ENCODE measurements at places on chromosomes 11 and 22.
A peak's percentile ranks its signal among the peaks of the same experiment; 100 is the strongest.

- DNase-seq = no peak
These were observed 102.7 kb downstream of the LARGE1 start for GRCh38 chr22:33817512-33818127.

- DNase-seq = no peak
These were observed 40.5 kb downstream of the NCAM1 start for GRCh38 chr11:113001709-113002108.

DNA sequence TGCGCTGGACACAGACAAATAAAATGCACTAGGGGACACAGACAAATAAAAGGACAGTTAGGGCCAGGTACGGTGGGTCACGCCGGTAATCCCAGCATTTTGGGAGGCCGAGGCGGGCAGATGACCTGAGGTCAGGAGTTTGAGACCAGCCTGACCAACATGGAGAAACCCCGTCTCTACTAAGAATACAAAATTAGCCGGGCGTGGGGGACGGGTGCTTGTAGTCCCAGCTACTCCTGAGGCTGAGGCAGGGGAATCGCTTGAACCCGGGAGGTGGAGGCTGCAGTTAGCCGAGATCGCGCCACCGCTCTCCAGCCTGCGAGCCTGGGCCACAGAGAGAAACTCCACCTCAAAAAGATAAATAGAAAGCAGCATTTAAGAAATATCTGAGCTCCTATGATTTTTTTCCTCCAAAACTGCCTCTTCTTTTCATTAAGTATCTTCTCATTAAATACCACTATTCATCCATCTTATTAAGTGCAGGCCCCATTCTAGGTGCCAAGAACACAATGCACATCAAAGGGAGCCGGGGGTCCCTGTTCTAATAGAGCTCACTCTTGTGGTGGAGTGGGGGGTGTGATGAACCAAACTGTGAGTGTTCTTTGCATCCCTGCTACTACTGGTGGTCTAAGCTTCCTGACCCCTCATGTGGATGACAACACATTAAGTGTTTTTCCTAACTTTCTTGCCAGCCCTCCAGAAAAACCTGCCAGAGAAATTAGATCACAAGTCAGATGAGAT, 766 bp upstream of the ZNHIT2 start:
- peak; percentile 21 for DNase-seq

DNA sequence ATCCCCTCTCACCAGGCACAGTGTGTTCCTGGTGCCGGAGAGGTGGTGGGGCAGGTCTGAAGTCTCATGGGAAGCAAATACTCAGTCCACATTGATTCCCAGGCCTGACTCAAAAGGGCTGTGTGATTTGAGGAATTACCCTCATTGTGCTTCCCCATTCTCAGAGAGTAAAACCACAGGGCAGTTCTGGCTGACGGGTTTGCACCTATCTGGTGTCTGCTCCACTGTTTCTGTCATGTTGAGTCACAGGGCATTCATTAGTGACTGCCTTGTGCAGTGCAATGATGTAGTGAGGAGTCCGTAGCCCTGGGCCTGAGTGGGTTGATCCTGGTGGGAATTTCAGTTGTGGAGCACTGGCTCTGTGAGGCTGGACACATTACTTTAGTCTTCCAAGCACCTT, 85.2 kb upstream of the ARHGAP20 start:
- DNase-seq = no peak

- no peak for DNase-seq
These were observed 314 bp downstream of the RIC8A start for GRCh38 chr11:207863-208180.

DNA sequence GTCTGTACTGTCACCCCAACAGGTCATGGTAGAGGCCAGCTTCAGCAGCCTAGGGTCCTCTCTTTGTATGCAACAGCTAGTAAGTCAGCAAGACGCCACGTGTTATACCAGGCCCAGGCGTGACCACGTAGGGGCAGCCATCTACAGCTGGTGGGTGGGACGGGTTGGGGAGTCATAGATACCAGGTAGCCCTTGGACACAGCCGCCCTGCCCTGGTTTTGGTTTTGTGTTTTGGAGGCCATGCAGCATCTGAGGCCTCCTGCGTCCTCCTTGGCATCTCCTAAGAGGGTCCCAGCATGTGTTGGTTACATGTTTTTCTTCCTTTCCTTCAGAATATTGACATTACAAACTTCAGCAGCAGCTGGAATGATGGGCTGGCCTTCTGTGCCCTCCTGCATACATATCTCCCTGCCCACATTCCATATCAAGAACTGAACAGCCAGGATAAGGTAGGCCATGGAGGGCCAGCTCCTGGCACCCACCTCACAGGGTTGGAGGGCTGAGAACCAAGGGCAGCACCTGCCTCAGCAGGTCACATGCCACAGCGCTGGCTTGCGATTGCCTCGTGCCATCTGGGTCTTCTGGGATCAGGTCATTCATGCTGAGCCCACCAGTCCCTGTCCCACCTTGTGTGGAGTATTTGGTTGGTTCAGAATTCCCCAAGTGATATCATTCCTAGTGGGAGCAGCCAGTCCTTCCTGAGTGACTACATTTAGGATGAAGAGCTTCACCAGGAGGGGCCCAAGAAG, 16.0 kb upstream of the ADORA2A start:
- no peak for DNase-seq

DNA sequence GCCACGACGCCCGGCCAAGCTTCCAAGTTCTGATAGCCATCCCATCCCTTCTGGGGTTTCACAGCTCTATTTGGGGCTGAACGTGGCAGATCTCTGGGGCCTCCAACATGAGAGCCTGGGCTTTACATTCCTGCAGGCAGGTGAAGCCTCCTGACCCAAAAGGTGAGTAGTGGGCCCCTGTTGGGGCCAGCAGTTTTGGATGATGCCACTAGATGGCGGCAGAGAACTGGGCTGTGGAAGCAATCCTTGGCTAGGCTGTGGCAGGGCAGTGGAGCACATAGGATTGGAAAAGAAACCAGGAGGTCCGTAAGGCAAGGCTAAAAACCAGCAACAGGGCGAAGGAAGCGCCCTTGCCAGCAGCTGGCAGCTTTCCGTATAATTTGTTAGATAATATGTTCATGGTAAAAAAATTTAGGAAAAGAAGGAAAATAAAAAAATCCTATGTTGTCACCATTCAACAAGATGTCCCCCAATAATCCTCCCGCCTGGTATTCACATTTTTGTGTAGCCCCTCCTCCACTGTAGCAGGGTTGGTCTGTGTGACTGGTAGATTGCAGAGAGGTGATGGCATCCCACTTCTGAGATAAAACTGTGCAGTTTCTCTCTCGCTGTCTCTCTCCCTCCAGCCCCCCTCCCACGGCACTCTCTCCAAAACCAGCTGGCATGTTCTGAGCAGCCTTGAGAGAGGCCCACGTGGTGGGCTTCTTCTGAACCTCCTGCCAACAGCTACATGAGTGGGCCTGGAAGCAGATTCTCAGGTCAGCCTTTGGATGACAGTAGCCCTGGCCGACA, 43.6 kb upstream of the OR4B1 start:
- DNase-seq = peak; percentile 84

DNA sequence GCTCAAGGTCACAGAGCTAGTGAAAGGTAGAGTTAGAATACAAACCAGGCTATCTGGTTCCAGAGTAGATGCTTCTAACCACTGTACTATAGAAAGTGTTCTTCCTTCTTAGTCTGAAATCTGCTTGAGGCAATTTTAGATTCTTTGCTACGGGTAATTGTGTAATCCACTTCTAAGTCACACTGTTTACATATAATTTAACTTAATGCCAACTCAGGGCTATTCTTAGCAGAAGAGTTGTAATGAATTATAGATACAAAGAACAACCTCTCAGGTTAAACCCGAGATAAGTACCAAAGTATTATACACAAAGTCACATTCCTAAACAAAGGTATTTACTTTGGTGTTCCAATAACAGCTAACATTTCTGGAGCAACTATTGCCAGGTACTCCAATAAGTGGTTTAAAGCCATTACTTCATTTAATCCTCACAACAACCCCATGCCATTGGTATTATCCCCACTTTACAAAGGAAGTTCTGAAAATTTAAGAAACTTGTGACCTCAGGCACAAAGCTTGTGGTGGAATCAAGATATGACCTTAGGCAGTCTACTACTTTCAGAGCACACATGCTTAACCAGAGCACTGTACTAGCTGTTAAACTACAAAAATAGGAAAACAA, 31.1 kb upstream of the DDI1 start:
- DNase-seq = no peak

GRCh38 chr22:30868663-30869385, 99.8 kb downstream of the MORC2 start:
- DNase-seq = no peak

DNA sequence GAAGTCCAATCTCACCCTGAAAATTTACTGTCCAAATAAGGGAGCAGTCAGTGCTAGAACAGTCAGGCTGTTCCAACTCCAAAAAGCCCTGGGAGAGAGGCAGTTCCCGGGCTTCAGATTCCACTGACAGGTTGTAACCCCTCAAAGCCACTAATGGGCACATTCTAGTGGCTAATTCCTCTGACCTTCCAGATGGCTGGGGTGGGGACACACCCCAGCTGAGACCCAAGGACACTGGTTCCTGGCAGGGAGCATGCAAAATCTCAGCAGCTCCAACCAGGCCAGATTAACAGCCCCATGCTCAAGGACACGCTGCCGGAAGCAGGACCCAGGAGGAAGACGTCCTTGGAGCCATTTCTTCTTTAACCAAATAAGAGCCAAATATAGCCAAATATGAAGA, 92.7 kb downstream of the RPL27A start:
- no peak for DNase-seq

DNA sequence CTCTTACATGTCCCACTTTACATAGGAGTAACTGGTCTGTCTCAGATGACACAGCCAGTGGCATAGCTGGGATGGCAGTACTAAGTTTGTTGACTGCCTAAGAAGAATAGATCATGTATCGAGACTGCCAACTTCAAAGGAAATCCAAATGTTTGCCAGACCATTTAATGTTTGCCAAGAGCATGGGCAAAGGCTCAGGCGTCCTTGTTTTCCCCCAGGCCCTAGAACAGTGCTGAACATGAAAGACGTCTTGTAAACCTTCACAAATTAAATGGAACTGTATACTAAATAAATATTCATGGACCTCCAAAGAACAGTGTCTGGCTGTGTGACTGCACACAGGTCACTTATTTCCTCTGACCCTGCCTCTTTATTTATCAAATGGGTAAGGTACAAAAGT, 234.7 kb upstream of the CCDC90B start:
- DNase-seq = no peak

GRCh38 chr22:47835726-47836125, 1073.3 kb downstream of the TBC1D22A start:
- no peak for DNase-seq

DNA sequence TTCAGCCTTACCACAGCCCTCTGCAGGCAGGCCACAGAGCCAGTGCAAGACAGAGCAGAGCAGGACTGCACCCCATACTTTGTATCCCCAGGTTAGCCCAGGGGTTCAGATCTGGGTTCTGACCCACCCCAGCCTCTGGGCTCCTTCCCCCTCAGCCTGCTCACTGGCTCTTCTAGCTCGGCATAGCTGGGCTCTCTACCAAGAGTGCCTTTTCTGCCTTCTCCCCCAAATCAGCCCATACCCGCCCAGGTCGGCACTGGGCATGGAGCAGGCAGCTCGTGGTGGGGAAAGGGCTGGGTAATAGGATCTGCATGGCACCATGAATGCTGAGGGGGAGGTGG, 8.3 kb downstream of the RELT start:
- DNase-seq = no peak

DNA sequence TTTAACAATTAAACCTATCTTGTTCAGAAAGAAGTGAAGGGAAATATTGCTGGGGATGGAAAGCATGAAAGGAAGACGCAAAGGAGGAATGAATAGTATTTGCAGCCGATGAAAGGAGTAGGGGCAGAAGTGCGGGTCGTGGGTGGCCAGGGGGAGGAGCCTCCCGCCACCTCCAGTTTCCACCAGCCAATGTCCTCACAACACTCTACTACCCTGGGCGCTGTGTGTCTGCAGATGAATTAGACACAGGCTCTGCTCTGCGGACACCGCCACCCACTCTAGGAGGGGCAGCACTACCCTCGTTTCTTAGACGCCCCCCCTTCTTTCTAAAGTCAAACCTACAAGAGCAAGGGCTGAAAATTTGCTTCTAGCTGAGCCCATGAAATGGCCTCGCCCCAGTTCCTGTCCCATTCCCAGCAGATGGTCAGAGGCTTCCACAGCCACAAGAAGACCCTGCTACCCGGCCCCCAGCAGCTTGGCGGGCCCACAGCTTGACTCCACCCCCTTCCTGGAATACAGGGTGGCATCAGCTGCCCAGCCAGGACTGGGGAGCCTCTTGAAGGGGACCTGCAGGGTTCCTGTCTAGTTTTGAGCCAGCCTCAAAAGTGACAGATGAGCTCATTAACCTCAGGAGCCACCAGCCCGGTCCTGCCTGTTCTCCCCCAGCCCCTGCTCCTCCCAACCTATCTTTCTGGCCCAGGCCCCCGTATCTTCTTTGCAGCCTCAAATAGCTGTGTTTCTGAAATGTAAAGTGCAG, 268.1 kb downstream of the BUD13 start:
- DNase-seq = no peak
